Ovary (tissue), 10 donors: ENCODE measurements at places on chromosomes 3 and 15. TPM values are rescaled to one million over a fixed set of nuclear protein-coding genes. Genes with fewer than 3 reads are reported as not detected.
A peak's percentile ranks its signal among the peaks of the same experiment; 100 is the strongest.

The TMF1 gene
- total RNA-seq, result 30.1 TPM

- H3K27ac ChIP-seq, result peak overlapping the region; percentile 74
- no peak for DNase-seq
- H3K36me3 ChIP-seq, result no peaks in the 10 kb centered on the region
- peaks cover 26% of the 10 kb centered on the region for H3K4me1 ChIP-seq
These were observed 62.2 kb downstream of the VGLL4 start for GRCh38 chr3:11581237-11582190.

- peaks cover 2% of the 10 kb centered on the region for H3K27me3 ChIP-seq
- H3K4me1 ChIP-seq, result peaks cover 6% of the 10 kb centered on the region
- no peaks in the 10 kb centered on the region for H3K36me3 ChIP-seq
- DNase-seq, result no peak
- no peak overlapping the region for H3K27ac ChIP-seq
These were observed 5.4 kb downstream of the ANKRD63 start for GRCh38 chr15:40277471-40277870.

- H3K27me3 ChIP-seq, result no peaks in the 10 kb centered on the region
- H3K27ac ChIP-seq, result no peak overlapping the region
- H3K4me1 ChIP-seq, result peaks cover 13% of the 10 kb centered on the region
- no peaks in the 10 kb centered on the region for H3K36me3 ChIP-seq
- H3K4me3 ChIP-seq, result no peak overlapping the region
These were observed 14.1 kb downstream of the IL17RD start for GRCh38 chr3:57151021-57151449.

The WNT5A gene
- 18.3 TPM for total RNA-seq

The PLA2G4F gene
- not detected for total RNA-seq

DNA sequence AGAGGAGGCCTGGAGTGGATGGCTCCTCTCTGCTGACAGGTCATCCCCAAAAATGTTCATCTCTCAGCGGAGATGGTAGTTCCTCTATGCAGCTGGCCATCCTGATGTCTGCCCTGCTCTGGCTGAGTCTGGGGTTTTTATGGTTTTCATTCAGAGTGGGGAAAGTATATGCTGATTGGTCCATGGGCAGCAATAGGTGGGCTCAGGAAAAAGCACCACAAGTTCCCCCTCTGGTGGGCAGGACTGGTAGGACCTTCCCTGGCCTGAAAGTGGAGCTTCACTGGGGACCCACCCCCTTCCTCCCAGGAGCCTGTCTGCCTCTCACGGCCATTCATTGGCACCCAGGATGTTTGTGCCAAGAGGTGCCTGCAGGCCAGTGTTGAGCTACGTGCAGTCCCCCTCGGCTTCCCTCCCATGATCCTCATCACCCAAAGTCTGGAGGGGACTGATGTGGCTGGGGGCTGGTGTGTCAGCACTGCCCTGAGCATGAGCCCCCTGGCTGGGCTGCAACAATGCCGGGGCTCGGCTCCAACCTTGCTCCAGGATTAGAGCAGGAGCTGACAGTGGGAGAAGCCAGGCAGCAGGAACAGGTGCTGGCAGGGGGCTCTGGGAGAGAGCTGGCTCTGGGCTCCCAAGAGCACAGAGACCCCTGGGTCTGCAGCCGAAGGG is 13.1 kb upstream of the BLOC1S6 start:
- no peaks in the 10 kb centered on the region for H3K36me3 ChIP-seq
- H3K27me3 ChIP-seq, result no peaks in the 10 kb centered on the region
- DNase-seq, result no peak
- H3K4me3 ChIP-seq, result no peak overlapping the region
- no peaks in the 10 kb centered on the region for H3K4me1 ChIP-seq
- no peak overlapping the region for H3K27ac ChIP-seq

- DNase-seq, result no peak
- no peak overlapping the region for H3K27ac ChIP-seq
- H3K4me3 ChIP-seq, result no peak overlapping the region
- H3K4me1 ChIP-seq, result no peaks in the 10 kb centered on the region
- H3K36me3 ChIP-seq, result no peaks in the 10 kb centered on the region
These were observed 68.5 kb downstream of the TRANK1 start for GRCh38 chr3:36876181-36876936.

DNA sequence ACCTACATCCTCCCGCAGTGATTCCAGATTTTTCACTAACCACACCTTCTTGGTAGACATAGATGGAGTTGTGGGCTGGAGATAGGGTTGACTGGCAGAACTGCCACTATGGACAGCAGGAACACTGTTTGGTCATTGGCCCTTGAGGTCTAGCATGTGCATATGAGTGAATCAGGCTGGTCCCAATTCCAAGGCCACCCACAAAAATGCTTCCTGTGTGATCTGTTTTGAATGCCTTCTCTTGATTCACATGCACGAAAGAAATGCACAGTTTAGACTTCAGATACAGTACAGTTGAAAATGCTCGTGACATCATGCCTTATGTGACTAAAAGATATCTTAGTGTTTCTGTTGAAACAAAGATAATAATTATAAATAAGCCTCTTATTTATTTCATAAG is 285.8 kb upstream of the SEMA6D start:
- peaks cover 2% of the 10 kb centered on the region for H3K4me1 ChIP-seq
- no peaks in the 10 kb centered on the region for H3K36me3 ChIP-seq
- no peaks in the 10 kb centered on the region for H3K27me3 ChIP-seq

The CHST13 gene
- not detected for total RNA-seq

The ADPRH gene
- total RNA-seq, result 3.9 TPM

DNA sequence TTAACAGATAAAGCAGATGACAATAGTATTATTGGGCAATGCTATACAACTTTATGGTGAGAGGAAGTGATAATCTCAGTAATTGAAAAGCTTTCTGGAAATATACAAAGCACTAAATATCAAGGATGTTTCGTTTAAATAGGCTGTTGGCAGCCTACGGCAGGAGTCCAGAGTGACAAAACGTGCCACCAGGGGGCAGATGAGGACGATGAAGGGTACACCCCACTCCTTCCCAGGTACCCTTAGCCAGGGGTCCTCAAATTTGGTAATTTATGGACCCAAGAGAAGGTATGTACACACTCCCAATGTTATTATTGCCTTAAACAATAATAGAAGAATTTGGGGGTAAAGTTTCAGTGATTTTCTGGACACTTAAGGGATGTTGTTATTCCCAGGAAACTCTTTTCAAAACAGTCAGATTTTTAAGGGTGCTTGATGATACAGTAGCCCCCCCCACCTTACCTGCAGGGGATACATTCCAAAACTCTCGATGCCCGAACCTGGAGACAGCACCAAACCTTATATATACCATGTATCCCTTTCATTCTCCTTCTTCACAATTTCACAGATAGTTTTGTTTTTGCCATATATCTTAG is 1.4 kb upstream of the MAGEL2 start:
- no peak overlapping the region for H3K27ac ChIP-seq
- no peaks in the 10 kb centered on the region for H3K27me3 ChIP-seq
- H3K36me3 ChIP-seq, result no peaks in the 10 kb centered on the region
- H3K4me3 ChIP-seq, result no peak overlapping the region

The ALG1L2 gene
- total RNA-seq, result not detected

- H3K4me1 ChIP-seq, result no peaks in the 10 kb centered on the region
- no peak for DNase-seq
- H3K27ac ChIP-seq, result no peak overlapping the region
- H3K36me3 ChIP-seq, result no peaks in the 10 kb centered on the region
- no peak overlapping the region for H3K4me3 ChIP-seq
These were observed 349.4 kb downstream of the DOCK3 start for GRCh38 chr3:51024121-51024520.

The TRAIP gene
- total RNA-seq, result 2.9 TPM

- H3K27me3 ChIP-seq, result no peaks in the 10 kb centered on the region
- H3K4me1 ChIP-seq, result no peaks in the 10 kb centered on the region
- H3K4me3 ChIP-seq, result no peak overlapping the region
- DNase-seq, result no peak
- H3K27ac ChIP-seq, result no peak overlapping the region
These were observed 220.5 kb downstream of the CTNNB1 start for GRCh38 chr3:41419809-41420208.
